ENCODE measurements at places on chromosomes 3 and 15.

DNA sequence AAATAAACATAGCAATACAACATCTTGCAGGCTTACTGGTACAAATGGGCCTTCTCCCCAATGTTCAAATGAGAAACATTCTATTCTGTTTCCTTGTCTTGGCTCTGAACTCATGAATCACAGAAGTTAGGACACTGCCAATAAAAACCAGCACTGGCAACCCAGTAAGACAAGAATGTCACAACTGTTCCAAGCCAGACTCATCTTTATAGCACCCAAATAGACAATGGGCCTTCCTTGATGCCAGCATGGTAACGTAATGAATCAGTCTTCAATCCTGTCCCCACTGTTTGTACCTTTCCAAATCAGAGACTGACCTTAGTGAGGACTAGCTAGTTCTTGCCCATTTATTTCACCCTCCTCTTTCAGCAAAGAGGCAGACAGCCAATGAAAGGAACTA is 14.1 kb upstream of the RPS17 start:
- DNase-seq: no peak

DNA sequence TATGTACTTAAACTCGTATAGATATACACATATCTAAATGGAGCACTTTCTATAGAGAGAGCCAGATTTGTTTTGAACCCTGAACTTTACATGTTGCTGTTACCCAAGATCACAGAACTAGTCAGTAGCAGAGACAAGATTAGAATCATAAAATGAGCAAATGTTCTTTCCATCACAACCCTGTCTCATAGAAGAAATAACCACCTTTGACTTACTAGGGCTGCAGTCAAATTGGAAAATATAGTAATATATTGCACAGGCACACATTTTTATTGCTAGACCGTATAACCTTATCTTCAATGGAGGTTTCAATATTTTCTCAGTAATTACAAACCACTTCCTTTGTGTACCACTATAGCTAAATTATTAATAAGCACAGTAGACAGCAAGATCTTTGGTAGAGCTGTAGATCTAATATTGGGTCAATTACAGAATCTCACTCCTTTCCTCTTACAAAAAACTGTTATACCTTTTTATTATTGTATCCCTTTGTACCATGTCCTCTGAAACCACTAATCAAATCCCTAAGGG is 41.5 kb upstream of the TBL1XR1 start:
- DNase-seq: no peak

DNA sequence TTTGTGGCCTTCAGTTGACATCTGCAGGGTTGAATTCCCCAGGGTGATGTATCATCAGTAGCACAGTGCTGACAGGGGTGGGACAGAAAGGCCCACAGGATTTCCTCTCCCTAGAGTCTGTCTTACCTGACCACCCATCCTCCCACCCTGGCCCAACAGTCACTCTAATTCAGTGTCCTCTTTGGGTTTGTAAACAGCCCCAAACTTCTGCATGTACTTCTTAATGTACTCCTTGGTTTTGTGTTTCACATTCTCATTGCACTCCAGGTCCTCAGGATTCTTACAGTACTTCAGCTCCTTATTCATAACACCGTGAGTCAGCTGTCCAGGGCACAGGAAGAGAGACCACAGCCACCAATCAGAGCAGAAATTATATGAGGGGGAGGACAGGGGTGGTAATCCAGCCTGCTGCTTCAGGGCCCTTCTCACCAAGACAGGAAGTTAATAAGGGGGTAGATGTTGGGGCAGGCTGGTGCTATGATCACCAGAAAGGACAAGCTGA is 37.5 kb downstream of the NBEAL2 start:
- DNase-seq: no peak

GRCh38 chr3:114877378-114878113 is 269.5 kb downstream of the ZBTB20 start:
- DNase-seq: no peak

DNA sequence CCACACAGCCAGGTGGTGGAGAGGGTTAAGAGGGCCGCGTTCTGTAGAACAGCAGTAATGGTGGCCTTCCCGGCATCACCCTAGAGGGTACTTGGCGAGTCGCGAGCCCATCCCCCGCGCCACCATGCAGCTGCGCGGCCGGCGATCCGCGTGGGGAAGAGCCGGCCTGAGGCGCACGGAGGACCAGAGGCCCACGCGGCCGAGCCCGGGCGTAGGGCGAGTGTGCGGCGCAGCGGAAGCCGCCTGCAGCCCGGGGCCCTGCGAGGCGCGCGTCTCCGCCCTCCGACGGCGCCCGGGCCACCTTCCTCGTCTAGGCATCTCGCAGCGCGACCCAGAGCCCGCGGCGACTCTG is 423 bp downstream of the TKT start:
- DNase-seq: no peak

- DNase-seq: no peak
These were observed 295.1 kb upstream of the PROK2 start for GRCh38 chr3:72080095-72080494.
